Activated CD4-positive, alpha-beta memory T cell treated with anti-CD3 and anti-CD28 coated beads for 36 hours (primary cell): ENCODE measurements at places on chromosomes 4 and X. TPM values are rescaled to one million over a fixed set of nuclear protein-coding genes. Genes with fewer than 3 reads are reported as not detected.

The FAT1 gene
- not detected for total RNA-seq

GRCh38 chrX:155031657-155032056, 5.0 kb downstream of the FUNDC2 start:
- no peak for DNase-seq
- H3K27me3 ChIP-seq = no peaks in the 10 kb centered on the region

The RASGEF1B gene
- 4.4 TPM for total RNA-seq

- no peak overlapping the region for H3K4me3 ChIP-seq
- no peak for DNase-seq
- H3K27me3 ChIP-seq = peaks cover 2% of the 10 kb centered on the region
- no peaks in the 10 kb centered on the region for H3K4me1 ChIP-seq
- H3K27ac ChIP-seq = no peak overlapping the region
Measured at GRCh38 chr4:53505947-53506346, 85.3 kb downstream of the LNX1 start.
